ENCODE measurements at places on chromosomes 2 and 18. TPM values are rescaled to one million over a fixed set of nuclear protein-coding genes. Genes with fewer than 3 reads are reported as not detected.

Gene CABLES1
- 2.7 TPM for total RNA-seq

Gene ZNF396
- total RNA-seq = 0.65 TPM

Gene SERPINB8
- 37.7 TPM for total RNA-seq

Gene MOCOS
- total RNA-seq = 11.3 TPM

Gene OSR1
- 1.2 TPM for total RNA-seq

Gene UGT1A5
- not detected for total RNA-seq

Gene CHRND
- total RNA-seq = not detected

Gene TYMS
- total RNA-seq = 8.3 TPM

Gene CD8B
- not detected for total RNA-seq

Gene SP5
- total RNA-seq = not detected

Gene SPDYA
- total RNA-seq = 0.89 TPM

Gene SRD5A2
- not detected for total RNA-seq

Gene SEC11C
- 20.9 TPM for total RNA-seq
